ENCODE measurements at places on chromosomes 13 and 19. TPM values are rescaled to one million over a fixed set of nuclear protein-coding genes. Genes with fewer than 3 reads are reported as not detected.

The LONP1 gene
- total RNA-seq, result 91.1 TPM

The TSEN34 gene
- 46.1 TPM for total RNA-seq

The ZNF880 gene
- 18.6 TPM for total RNA-seq

- no peak for DNase-seq
These were observed 961.2 kb downstream of the PCDH17 start for GRCh38 chr13:58592786-58593185.

The SKA3 gene
- total RNA-seq, result 17.4 TPM

DNA sequence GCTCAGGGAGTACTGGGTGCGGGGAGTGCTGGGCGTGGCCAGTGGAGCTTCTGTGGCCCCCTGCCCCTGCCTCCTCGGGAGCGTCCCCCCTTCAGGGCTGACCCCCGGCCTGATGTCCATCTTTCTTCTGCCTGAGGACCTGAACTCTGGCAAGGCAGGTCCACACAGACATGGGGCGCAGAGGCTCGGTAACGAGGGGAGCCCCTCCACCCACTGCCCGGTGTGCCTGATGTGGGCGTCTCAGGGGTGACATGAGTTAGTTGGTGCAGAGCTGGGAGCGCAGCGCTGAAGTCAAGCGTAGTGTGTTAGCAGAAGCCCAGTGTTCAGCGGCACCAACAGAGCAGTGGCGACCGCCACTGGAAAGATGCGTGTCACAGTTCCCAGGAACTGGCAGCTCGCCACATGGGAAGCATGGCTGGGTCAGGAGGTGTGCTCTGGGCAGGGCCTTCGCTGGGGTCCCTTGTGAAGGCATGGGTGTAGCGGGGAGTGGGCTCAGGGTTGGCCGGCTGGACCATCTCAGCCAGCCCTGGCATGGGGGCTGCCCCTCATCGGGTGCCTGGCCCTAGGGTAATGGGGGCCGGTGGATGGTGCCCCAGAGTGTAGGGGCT is 11.5 kb downstream of the THOP1 start:
- DNase-seq, result no peak

The KRTDAP gene
- not detected for total RNA-seq

GRCh38 chr13:73938372-73939070 is 195.7 kb downstream of the KLF12 start:
- no peak for DNase-seq

DNA sequence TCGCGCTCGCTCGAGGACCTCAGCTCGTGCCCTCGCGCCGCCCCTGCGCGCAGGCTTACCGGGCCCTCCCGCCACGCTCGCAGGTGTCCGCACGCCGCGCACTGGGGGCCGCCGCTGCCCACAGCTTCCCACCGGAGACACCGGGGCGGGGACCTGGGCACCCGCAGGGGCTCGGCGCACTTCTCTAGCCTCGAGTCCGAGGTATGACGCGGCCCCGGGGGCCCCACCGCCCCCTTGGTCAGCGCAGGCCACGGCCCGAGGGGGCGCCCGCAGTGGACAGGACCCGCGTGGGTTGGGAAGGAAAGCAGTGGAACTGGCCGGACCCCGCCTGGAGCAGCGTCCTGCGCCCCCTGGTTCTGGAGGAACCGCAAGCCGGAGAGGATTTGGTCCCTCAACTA is 2.1 kb upstream of the GRWD1 start:
- no peak for DNase-seq

The ZNF614 gene
- total RNA-seq, result 7.7 TPM

GRCh38 chr13:88925954-88926353 is 1254.8 kb downstream of the SLITRK5 start:
- DNase-seq, result no peak
